ENCODE measurements at places on chromosomes 12 and 14. TPM values are rescaled to one million over a fixed set of nuclear protein-coding genes. Genes with fewer than 3 reads are reported as not detected.

GRCh38 chr14:24194186-24194872 lies 912 bp downstream of the TM9SF1 start:
- DNase-seq = no peak

The LMNTD1 gene
- total RNA-seq = 0.67 TPM

The KRT71 gene
- total RNA-seq = not detected

GRCh38 chr12:124390442-124391097 lies 95.7 kb downstream of the RFLNA start:
- no peak for DNase-seq

DNA sequence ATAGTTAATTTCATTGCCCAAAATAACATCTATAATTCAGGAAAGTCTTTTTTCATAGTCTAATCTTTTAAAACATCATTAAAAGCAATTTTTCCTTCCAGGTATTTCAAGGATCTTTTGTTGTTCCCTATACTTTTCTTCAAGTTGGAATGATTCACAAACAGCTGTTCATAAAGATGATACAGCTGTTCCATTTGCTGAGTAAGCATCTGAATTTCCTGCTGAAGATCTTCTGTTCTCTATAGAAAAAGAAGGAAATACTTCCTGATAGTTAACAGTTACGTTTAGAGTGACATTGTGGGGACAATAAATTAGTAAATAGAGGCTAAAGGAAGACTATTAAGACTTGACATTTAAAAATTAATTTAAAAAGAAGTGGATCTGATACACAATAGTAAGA lies 30.3 kb upstream of the ESR2 start:
- DNase-seq = no peak

DNA sequence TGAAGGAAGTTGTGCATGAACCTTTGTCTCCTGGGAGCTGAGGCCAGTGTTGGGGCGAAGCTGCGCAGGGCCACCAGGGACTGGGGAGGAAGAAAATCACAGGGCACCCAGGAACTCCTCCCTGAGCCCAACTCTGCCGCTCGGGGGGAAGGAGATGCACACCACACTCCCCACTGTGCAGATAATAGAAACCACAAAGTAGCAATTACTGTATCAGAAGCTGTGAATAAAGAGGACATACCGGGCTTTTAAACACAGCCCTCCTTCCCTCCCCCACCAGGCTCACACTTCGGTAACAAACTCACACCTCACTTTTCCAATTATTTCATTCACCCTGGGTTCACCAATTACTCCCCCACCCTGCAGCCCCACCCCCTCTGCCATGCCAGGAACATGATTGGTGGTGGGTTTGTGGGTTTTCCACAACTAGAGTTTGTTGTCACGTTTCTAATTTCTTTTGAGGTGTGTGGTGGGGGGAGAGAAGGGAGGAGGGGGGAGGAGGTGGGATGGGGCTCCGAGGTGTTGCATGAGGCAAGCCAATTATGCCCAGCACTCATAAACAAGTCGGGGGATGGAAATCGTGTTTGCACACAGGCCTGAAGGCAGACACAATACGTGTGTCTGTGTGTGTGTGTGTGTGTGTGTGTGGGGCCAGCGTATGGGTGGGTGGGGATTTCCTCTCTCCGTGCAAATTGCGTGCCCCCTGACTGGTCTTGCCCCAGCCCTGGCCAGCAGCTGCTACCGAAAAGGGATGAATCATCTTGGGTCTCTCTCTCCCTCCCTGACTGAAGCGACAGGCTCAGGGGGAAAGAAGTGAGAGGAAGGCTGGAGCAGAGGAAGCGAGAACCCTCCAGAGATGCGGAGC lies 103.3 kb downstream of the RBM19 start:
- no peak for DNase-seq

GRCh38 chr14:42565556-42565955 lies 958.9 kb downstream of the LRFN5 start:
- DNase-seq = no peak

- DNase-seq = no peak
Observed at GRCh38 chr14:64541261-64541971, 875 bp downstream of the HSPA2 start.
